IMR-90 (cell line): ENCODE measurements at places on chromosomes 2 and 18. TPM values are rescaled to one million over a fixed set of nuclear protein-coding genes. Genes with fewer than 3 reads are reported as not detected.

PTPRM gene
- total RNA-seq = 23.6 and 28.3 TPM in 2 replicates

MAP3K19 gene
- not detected in 2 replicates for total RNA-seq

SH2D6 gene
- 0.36 TPM in 1 of 2 replicates, not detected in the other for total RNA-seq

CRYBA2 gene
- total RNA-seq = not detected in 2 replicates

GCG gene
- total RNA-seq = not detected in 2 replicates

C18orf54 gene
- total RNA-seq = 3.0 and 5.6 TPM in 2 replicates

FBXO48 gene
- total RNA-seq = 0.18 and 0.28 TPM in 2 replicates

ZSCAN30 gene
- total RNA-seq = 16.9 and 17.7 TPM in 2 replicates

RBKS gene
- total RNA-seq = 0.83 and 1.1 TPM in 2 replicates

CNOT9 gene
- total RNA-seq = 70.5 and 71.0 TPM in 2 replicates

UGT1A4 gene
- not detected in 2 replicates for total RNA-seq

SLC5A7 gene
- not detected in 2 replicates for total RNA-seq

ASIC4 gene
- total RNA-seq = not detected in 2 replicates

TMEM247 gene
- total RNA-seq = not detected in 2 replicates

DAW1 gene
- total RNA-seq = 1.4 TPM in 2 replicates

PLEK gene
- total RNA-seq = under 0.01 TPM in 1 of 2 replicates, not detected in the other

CNNM4 gene
- total RNA-seq = 1.4 and 2.0 TPM in 2 replicates

SCN9A gene
- total RNA-seq = 135 and 179 TPM in 2 replicates

HS6ST1 gene
- total RNA-seq = 29.7 and 29.9 TPM in 2 replicates

RMND5A gene
- 16.0 and 17.8 TPM in 2 replicates for total RNA-seq

C1QL2 gene
- not detected in 2 replicates for total RNA-seq

IRS1 gene
- total RNA-seq = 21.1 and 29.4 TPM in 2 replicates

LYPD6 gene
- total RNA-seq = 0.90 and 1.4 TPM in 2 replicates

SERPINB4 gene
- not detected in 2 replicates for total RNA-seq

TBC1D8 gene
- 0.83 and 1.3 TPM in 2 replicates for total RNA-seq

CNTNAP5 gene
- not detected in 2 replicates for total RNA-seq

STEAP3 gene
- total RNA-seq = 18.9 and 19.4 TPM in 2 replicates

TOGARAM2 gene
- total RNA-seq = under 0.01 and 0.28 TPM in 2 replicates

IL1A gene
- 0.83 and 1.1 TPM in 2 replicates for total RNA-seq

SPATA3 gene
- not detected in 2 replicates for total RNA-seq

HNMT gene
- total RNA-seq = 12.2 and 14.2 TPM in 2 replicates

CROCC2 gene
- total RNA-seq = not detected in 2 replicates

GPBAR1 gene
- total RNA-seq = under 0.01 TPM in 1 of 2 replicates, not detected in the other

RNASEH1 gene
- total RNA-seq = 23.7 and 38.3 TPM in 2 replicates
